ENCODE measurements at places on chromosomes 2 and 18. TPM values are rescaled to one million over a fixed set of nuclear protein-coding genes. Genes with fewer than 3 reads are reported as not detected.

GRCh38 chr2:74316627-74317295, 26.5 kb downstream of the SLC4A5 start:
- H3K36me3 ChIP-seq: no peaks in the 10 kb centered on the region
- no peaks in the 10 kb centered on the region for H3K27me3 ChIP-seq
- H3K27ac ChIP-seq: no peak overlapping the region
- no peak overlapping the region for H3K4me3 ChIP-seq

GRCh38 chr2:32011485-32011960, 715 bp upstream of the MEMO1 start:
- peaks cover under 1% of the 10 kb centered on the region for H3K36me3 ChIP-seq
- peaks cover 12% of the 10 kb centered on the region for H3K4me1 ChIP-seq
- DNase-seq: no peak

Gene TWIST2
- total RNA-seq: not detected

Gene ITGB6
- 0.12 TPM for total RNA-seq
